ENCODE measurements at places on chromosomes 6 and 20. TPM values are rescaled to one million over a fixed set of nuclear protein-coding genes. Genes with fewer than 3 reads are reported as not detected.

DNA sequence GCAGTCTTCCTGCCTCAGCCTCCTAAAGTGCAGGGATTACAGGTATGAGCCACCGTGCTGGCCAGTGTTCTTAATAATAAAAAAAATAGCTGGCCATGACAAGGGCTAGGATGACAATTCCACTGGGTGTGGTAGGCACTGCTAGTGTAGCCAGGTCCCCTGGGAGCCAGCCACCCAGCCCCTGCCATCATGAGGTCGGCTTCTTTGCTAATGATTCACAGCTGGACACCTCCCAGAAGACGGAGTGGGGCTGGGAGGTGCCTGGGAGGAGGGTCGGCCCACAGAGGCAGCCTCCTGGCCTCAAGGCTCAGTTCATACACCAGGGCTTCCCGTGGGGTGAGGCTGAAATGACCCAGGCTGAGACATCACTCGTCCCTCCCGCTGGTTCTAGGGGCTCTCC lies 230.4 kb downstream of the TAF4 start:
- DNase-seq: no peak

Gene TRAPPC3L
- not detected for total RNA-seq

DNA sequence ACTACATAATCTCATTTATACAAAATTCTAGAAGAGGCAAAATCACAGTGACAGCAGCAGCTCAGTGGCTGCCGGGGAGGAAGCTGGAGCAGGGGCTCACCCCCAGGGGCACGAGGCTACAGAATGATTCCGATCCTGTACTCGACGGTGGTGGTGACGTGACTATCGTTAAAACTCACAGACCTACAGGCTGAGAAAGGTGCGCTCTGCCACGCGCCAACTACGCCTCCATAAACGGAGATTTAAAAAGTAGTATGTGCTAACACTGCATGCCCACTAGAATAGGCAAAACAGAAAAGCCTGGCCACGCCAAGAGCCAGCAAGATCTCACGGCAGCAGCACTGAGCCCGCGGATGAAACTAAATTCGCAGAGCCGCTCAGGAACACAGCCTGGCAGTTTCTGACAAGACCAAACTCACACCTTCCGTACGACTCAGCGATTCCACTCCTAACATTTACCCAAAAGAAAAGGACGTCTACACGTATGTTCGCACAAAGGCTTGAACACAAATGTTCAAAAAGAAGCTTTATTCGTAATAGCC lies 25.2 kb downstream of the TAF4 start:
- DNase-seq: no peak

GRCh38 chr6:113539202-113539601 lies 317.9 kb upstream of the MARCKS start:
- DNase-seq: no peak

GRCh38 chr6:32522302-32523047 lies 7.6 kb downstream of the HLA-DRB5 start:
- DNase-seq: no peak

- DNase-seq: no peak
Measured at GRCh38 chr20:16576219-16576618, 3.0 kb upstream of the KIF16B start.

Gene COL19A1
- total RNA-seq: 0.12 TPM

- DNase-seq: no peak
Measured at GRCh38 chr6:112176175-112176574, 78.2 kb downstream of the LAMA4 start.

Gene TCP11
- total RNA-seq: 0.41 TPM

Gene ZBTB12
- total RNA-seq: 0.26 TPM

Gene FUT9
- not detected for total RNA-seq

Gene FHL5
- 11.6 TPM for total RNA-seq

Gene ZC3H12D
- 0.03 TPM for total RNA-seq

- no peak for DNase-seq
Measured at GRCh38 chr6:92243315-92243714, 1176.0 kb downstream of the EPHA7 start.

DNA sequence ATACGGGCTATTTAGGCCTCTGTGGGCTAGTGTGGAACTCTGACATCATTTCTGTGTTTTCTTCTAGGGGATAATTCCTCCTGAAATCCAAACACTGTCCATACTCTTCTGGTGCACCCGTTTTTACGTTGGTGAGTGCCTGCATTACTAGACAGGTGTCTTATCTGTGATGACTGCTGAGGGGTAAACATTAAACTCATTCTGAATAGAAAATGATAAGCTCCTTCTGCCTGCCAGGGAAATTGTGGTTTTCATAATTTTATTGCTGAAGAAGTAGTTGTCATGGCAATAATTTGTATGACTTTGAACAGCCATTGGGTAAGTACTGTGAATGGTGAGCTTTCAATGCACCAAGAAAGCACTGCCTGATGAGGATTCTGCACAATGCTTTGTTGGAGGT lies 705.6 kb downstream of the UTRN start:
- no peak for DNase-seq

DNA sequence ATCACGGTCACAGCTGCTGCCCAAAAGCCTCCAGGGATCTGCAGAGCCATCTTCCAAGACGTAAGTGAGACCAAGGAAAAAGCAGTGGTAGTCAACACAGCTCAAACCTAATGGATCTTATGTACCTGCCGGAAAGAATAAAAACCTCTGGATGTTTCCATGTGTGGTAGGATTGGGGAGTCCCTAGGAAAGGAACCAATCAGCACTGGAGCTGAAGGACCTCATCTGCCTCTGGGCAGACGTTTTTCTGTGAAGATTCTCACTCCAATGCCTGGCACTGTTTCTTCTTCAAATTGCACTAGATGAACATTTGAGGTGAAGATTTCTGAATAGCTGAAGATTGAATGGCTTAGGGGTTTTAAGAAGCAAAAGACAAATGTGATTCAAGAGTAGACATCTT lies at the start of gene HLA-DQB2:
TSS of gene HLA-DQB2 (minus strand) at position 112 of the 400 bp plus-strand sequence. CDS start at position 50, 62 bp downstream.
- DNase-seq: no peak

DNA sequence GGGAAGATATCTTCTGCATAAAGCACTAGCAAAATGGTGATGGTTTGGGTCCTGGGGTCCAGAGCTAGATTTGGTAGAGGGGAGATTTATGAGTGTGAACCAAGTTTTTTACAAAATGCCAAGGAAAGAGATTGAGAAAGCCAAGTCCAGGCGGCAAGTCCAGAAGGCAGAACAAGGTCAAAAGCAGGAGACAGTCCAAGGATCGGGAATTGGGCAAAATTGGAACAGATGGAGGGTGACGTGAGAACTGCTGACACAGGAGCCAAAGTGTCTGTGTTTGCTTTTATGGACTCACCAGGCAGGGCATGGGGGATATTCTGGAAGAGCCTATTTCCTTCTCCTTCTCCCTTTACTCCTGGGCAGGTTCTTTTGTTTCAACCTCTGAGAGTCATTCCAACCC lies 4.1 kb downstream of the NHLRC1 start:
- DNase-seq: no peak

GRCh38 chr20:48326434-48326691 lies 501.4 kb downstream of the PREX1 start:
- no peak for DNase-seq

Gene MEP1A
- not detected for total RNA-seq

GRCh38 chr6:25794784-25795183 lies 37.1 kb downstream of the SLC17A1 start:
- no peak for DNase-seq

DNA sequence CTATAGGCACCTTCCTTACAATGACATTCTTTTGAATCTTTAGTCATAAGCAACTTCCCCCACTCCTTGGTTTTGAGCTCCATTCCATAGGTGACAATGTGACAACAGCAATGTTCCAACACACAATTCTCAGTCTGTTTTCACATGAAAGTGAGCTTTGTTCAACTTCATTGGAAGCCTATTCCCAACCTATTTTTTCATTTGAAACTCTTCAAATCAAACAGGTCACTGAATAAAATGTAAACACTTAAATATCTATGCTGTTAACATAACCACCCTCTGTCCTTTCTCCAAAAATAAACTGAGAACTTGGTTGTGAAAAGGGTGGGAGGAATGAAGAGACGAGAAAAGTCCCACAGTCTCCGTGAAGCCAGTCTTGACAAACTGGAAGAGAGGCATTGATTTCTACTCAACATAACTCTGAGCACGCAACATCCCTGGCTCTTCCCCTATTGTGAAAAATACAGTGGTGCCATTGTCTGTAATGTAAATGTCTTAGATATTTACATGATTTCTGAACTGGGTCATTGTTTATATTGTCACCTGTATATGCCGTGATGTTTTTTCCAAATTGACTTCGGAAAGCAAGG lies 343.1 kb downstream of the TFAP2A start:
- no peak for DNase-seq

DNA sequence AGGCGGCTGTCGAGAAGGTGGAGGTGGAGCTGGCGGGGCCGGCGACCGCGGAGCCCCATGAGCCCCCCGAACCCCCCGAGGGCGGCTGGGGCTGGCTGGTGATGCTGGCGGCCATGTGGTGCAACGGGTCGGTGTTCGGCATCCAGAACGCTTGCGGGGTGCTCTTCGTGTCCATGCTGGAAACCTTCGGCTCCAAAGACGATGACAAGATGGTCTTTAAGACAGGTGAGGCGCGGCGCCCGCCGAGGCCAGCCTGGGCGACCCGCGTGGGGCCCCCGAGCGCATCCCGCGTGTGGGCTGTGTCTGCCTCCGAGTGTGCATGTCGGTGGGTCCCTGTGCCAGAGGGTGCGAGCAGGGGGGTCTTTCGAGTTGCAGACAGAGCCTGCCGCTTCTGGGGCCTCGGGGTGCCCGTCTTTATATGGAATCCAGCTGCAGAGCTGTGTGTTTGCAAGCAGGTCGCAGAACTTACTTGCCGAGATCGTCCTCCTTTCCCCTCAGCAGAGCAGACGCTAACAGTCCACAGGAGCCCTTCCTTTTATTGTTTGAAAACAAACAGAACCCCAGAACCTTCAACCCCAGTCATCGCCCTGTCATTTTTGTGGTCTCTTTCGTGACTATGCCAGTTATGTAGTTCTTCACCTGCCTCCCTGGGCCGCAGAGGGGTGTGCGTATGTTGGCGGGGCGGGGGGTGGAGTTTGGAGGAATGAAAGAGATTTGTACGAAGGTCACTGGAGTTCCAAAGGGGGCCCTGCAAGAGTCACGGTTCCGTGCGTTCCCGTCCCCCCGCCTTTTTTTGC lies 766 bp downstream of the SLC16A10 start:
- DNase-seq: peak; percentile 27

DNA sequence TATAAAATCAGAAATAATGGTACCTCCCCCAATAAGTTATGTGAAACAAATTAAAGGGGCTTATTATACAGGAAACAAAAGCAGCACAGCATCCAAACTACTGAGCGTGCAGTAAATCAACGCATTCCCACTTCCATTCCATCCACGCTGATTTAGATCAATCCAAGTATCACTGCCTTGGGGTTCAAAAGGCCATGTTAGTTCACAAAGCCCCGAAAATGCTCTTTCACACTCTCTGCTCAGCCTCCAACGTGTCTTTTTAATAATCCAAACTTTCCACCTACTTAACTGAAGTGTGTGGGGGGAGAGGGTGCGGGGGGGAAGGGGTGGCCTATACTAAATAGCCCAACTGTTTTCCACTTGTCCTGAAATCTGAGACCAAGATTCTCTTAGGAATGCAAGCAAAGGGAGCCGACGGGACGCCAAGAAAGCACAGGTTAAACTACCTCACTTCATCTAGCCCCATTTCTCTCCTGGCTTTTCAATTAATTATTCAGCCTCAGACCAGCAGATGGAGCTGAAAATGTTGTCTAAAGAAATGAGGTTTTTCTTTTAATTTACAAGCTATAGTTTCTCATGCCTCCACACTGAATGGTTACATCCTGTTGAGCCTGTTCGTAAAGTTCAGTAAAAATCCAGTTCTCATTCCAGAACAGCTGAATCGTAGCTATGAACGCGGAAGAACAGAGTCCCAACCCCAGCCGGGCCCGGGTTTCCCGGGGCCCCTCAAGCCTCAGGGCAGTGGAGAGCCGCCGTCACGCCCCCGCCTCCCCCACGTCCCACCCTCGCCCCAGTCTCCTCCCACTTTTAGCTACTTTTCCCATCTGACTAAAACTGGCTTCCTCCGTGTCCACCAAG lies 1.0 kb upstream of the NXT1 start:
- peak; percentile 66 for DNase-seq

DNA sequence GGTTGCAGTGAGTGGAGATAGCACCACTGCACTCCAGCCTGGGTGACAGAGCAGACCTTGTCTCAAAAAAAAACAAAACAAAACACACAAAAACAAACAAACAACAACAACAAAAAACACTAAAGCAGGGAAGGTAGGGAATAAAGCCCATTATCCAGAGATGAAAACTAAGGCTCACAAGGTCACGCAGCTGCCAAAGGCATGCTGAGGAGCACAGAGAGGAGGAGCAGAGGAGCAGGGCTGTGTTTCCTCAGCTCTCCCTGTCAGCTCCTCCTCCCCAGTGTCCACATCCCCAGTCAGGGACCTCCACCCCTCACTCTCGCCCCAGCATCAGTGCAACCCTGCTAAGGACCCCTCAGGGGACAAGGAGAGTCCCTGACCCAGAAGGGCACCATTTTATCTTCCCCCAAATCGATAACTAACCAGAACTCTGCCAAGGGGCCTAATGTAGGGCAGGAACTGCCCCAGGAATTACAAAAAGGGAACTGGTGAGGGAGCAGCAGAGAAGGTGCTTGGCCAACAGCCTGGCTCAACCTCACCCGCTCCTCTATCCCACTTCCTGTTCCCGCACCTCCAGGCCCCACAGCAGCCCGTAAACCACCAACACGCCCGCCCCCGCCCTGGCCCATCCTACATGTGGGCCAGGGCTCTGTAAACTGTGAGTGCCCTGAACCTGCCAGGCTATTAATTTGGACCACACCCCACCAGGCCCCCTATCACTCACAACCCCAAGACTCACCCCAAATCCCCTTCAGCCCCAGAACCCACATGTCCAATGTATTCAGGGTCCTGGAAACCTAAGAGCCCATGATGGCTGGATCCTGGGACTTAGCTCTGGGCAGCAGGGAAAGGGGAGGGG lies 9.0 kb downstream of the TEAD3 start:
- no peak for DNase-seq

DNA sequence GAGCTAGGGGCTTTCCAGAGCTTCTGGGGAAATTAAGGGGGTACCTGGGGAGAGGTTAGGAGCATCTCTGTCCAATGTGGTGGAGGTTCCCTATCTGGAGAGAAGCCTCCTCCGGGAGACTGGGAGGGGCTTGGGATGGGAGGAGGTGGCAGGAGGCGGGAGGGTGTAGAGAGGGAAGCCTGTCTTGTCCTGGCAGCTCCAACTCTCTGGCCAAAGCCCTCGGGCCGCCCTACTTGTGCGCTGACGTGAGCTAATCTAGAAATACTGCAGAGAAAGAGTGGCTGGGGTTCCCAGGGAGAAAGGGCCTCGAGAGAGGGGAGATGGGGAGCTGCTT lies 1.6 kb upstream of the SLC32A1 start:
- DNase-seq: no peak

DNA sequence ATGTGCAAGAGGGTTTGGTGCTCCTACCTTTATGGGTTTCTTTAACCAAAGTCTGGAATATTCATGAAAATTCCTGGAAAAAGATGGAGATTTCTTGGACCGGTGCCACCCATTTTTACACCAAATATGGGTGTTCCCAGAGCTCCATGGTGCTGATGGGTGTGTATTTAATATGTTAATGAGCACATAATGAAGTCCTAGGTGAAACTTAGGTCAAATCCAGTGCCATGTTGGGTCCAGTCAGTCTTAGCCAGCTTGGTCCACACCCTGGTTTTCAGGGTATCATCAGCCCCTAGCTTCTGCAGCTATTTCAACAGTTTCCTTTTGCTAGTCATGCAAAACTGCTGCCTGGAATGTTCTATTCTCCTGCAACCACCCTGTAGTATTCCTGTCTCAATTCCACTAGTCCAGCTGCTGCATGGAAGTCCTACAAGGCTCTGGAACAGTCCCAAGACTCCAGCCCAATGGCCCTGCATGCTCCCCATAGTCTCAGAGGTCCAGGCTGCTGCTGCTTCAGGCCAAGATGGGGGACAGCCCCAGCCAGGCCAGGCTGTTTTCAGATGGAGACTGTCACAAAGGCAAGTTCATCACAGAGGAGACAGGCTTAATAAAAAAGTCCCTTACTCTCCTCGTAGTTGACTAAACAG lies 31.8 kb downstream of the CST9L start:
- DNase-seq: no peak

Measured in gastrocnemius medialis (tissue), 4 donors.